ENCODE measurements at places on chromosomes 13 and 19.
A peak's percentile ranks its signal among the peaks of the same experiment; 100 is the strongest.

- DNase-seq: no peak
These were observed 237.3 kb upstream of the GPC6 start for GRCh38 chr13:92989301-92989700.

DNA sequence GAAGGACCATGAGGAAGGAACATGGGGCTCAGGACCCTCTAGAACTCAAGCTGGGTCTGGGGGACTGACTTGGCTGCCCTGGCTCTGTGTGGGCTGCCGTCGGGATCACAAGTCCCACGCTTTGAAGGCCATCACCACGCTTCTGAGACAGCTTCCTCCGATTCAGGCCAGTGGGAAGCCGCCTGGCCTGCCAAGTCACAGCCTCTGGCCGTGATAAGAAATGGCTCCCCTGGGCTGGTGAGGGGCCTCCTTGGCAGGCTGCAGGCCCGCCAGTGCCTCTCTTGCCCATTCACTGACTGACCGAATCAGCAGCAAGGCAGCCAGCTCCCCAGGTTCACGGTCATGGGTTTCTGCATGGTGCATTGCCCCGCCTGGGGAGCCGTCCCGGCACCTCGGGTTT, 48.8 kb downstream of the COMP start:
- peak; percentile 1 for DNase-seq

DNA sequence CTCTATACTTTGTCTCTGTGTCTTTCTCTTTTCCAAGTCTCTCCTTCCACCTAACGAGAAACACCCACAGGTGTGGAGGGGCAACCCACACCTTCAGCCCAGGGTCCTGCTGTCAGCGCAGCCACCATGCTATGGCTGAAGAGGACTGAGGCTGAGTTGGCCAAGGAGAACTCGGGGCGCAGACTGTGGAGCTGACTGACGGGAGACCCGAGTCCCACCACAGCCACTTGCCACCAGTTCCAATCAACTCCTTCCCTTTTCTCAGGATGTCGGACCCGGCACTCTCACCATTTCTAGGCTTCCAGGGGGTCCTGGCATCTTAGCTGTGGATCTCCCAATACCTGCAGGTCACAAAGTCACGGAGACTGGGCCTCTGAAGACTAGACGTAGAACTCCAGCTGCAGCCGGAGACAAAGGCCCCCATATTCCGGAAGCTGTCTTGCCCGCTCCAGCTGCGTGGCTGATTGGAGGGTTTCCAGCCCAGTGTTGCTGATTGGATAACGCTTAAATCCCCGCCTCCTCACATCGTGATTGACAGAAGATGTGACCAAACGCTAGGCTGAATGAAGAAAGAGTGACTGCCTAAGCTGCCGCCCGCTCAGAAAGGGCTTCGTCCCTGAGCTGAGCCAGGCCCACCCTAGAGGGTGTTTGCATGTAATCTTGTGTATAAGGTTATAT, 63.6 kb downstream of the ZNF429 start:
- no peak for DNase-seq

DNA sequence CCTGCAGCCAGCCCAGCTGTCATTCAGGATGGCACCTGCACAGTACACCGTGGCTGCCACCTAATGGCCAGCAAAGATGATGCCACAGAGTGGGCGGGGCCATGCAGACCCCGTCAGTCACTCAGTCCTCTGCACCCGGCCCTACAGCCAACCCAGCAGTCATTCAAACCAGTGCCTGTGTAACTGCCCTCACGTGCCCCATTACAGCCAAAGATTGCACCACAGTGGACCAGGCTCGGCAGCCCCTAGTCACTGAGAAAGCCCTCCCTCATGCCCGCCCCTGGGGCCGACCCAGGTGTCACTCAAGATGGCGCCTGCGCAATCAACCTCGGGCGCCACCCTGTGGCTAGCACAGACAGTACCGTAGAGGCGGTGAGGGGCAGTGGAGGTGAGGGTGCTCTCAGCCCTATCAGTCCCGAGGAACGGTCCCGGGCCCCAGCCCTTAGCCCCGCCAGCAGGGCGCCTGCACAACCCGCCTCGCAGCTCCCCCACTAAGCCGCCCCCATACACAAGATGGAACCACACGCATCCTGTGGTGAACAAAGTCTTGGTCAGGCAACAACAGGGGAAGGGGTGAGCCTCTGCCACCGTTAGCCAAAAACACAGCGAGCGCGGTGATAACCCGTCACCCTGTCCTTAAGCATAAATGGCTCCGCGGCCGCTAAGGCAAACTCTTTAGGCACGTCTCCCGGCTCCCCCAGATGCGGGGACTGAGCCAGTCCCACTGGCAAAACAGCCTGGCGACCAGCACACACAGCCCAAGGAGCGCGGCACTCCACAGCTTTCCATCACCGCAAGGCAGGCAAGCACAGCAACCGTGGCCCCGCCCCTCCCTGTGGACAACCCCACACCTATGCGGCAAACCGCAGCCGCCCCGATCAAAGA, 2.3 kb downstream of the PEG3 start:
- DNase-seq: no peak

DNA sequence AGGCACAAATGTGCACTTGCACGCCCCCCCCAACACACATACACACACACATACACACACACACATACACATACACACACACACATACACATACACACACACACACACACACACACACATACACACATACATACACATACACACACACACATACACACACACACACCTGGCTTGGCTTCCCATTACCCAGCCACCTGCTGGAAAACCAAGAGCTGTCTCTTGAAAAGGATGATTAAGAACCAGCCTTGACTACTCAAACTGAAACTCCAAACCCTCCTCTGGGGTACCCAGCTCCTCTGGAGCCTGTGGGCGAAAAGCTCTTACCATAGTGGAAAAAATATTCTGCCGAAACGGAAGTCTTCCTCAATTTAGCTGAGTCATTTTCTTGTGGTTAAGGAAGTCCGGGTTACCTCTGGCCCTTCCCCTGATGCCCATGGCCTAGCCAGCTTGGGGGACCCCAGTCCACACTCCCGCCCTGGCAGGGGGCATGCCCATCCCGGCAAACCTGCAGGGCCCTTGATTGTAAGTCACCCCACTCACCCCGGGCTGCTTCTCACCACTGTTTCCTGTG, 21.9 kb downstream of the CEBPA start:
- DNase-seq: no peak

DNA sequence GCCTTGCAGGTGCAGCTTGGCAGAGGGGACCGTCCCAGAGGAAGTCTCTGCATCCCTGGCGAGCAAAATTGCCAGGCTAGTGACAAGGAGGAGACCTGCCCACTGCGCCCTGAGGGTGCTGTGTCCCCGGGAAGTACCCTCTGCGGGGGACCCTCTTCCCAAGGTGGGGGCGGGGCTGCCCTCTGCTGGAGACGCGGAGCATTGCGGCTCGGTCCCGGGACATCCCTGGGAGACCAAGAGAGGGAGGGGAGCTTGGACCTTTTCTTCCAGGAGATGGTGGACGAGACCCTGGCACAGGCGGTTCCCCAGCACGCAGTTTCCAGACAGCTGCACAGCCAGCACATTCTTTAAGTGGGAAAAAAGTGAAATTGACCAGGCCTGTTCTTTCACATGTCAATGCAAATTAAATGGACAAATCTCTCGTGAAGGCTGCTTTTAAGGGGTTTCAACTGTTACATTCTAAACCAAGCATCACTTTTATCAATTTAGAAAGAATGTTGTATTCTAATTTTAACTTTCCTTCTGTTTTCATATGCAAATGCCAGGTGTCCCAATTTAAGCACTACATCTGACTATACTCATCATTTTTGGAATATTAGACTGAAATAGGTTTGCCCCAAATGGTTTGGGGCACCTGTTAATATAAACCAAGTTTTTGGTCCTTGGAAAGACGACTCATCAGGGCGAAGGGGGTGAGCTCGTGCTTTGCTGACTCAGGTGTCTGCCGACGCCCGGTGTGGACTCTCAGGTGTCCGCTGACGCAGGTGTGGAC, 60.7 kb downstream of the MCF2L start:
- DNase-seq: peak; percentile 70

- no peak for DNase-seq
These were observed 125.0 kb downstream of the STK24 start for GRCh38 chr13:98451676-98452470.

GRCh38 chr19:49534632-49535385, 7.0 kb downstream of the RCN3 start:
- DNase-seq: no peak

DNA sequence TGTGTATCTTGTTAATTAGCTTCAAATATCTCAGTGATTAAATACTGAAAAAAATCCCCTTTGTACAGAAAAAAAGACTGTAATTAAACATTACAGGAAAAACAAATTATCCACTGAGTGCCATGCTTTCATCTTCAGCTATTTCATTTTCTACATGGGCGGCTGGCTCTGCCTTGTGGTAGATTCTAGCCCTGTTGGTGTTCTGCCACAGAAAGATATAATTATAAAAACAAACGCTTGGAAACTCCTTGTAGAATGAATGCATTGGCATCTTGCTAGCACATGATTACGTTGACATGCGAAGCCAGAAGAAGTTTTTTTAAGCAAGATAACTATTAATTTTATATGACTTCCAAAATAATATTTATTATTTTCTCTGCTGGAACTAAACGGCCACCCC, 496.8 kb downstream of the MYO16 start:
- no peak for DNase-seq

DNA sequence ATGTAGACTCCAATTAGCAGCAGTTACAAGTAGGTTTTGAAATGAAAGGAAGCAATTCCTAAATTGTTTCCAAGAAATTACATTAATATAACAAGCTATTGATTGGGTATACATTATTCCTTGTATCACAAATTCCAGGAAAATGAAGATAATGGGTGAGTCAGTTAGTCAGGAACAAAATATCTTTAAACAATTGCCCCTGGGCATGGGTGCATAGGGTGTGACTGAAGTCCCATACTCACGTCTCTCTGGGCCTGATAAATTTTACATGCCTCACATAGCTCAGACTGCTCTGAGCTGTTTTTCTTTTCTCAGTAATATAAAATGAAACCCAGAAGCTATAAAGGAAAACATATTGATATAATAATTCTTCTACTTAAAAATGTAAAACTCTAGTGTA, 87.8 kb downstream of the FNDC3A start:
- no peak for DNase-seq

- DNase-seq: no peak
These were observed 200.2 kb upstream of the SOX1 start for GRCh38 chr13:111866731-111867245.
